ENCODE measurements at places on chromosomes 3 and 15.

DNA sequence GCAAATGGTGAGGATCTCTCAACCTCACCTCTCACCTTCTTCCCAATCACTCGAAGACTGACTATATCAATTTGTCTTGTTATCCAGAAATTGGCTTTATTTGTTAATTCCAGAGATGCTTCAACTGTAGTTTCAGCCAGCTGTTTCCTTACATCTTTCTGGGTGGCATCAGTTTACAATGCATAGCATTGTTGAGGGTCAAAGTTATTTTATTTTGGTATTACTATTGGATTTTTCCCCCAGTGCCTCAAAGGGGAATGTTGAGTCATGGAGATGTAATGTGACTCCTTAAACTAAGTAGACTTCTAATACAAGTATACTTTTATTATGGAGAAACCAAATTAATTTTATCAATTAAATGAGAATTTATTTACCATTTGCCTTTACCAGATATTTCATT lies 351.6 kb downstream of the TIGIT start:
- no peak for DNase-seq

DNA sequence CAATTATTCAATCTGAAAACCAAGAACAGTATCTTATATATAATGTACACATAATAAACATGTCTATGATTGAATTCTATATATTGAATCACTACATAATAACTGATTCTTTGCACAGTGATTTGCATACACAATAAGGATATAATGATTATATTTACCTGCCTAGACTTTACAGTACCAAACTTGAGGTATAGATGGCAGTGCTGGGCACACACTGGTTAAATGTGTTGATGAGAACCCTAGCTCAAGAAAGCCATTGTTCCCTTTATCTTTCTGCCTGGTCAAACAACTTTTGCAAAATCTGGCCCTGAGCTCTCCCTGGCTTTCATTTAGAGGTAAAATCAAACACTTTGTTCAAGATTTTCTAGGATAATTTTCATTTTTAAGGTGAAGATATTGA lies 697.7 kb downstream of the TUSC7 start:
- no peak for DNase-seq

DNA sequence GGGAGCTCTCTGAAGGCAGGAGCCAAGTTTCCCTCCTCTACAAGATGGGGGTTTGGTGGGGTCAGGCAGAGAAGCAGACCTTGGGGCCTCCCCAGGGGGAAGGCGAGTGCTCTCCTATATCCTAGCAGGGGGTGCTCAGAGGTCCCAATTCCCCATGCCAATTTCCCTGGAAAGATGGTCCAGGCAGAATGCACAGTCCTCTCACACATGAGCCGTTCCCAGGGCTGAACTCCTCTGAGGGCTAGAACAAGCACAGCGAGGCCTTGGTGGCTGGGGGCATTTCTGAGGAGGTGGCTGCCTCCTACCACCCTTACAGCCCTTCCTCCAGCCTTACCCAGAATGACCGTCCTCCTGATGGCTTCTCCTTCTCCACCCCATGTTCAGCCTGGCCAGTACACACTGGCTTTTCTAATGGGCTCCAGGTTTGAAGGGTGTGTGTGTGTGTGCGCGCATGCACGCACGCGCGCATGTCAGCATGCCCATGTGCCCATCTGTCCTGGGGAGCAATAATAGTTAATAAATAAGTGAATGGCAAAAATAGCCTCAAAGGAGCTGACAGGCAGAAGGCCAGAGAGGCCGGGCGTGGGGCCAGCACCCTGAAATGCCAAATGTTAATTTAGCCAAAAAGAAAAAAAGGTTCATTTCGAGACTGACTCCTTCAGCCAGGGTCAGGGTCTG lies 24.4 kb downstream of the ADCY5 start:
- no peak for DNase-seq

- DNase-seq: no peak
These were observed 45.2 kb downstream of the ADAM10 start for GRCh38 chr15:58704155-58704865.

DNA sequence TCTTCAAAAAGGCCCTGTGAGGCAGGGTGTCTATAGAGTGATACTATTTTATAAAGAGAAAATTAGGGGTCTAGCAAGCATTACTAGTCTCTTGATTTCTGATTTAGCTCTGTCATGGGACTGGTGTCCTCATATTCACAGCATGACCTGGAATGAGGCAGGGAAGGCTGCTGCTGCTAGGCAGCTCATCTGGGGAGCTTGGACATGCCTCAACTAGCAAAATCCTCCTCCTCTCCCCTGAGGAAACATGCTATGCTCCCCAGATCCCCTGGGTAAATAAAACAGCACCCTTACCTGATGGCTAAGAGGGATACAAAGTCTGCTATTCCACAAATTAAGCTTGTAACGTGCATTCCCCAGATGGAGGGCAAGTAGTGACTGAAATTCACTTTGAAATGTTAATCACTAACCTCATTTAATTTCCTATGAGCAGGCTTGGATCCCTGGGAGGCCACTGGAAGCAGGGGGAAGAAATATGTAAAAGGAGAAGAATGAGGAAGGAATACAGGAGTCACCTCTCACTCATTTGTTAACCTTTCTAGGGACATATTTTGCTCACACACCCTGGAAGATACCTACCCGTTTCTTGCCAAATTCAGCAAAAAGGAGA lies 709.4 kb downstream of the SQOR start:
- DNase-seq: no peak

DNA sequence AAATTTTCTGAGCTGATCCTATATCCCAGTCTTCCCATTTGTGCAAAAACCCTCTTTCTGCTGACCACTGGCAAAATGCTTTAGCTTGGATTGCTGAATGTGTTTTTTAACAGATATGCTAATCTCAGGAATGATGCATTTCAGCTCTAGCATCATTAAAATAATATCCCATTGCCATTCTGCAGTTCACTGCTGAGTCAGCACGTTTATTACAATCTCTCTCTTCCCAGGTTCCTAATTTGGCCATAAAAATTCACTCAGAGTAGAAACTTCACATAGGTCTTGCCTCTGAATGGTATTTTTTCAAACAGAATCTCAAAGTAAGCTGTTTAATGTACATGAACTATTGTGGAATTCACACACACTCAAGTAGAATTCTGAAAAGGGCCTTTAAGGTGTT lies 509.6 kb upstream of the SUCLG2 start:
- no peak for DNase-seq

DNA sequence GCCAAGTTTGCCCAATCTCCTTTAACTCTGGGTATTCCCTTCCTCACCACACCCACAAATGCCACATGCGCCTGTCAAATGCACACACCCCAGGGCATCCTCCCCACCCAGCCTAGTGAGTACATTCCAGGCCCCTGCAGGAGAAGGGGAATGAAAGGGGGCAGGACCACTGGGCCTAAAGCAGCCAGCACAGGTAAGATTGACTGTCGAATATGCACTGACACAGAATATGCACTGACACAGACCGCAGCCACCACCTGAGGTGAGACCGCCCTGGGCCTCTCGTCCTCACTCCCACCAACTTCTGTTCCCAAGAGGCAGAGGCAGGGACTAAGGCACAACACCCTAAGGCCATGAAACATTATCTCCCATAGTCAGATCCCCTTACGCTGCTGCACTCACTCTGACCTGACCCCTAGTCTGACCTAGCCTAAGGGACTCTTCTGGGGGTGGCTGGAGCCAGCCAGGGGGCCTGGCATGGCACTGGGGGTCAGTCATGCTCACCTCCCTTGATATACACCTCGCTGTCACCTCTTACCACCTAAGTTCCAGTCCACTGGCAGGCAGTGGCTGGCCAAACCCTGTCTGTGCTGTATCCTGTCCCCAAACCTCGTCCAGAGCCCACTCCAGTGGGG lies 10.8 kb downstream of the AP3B2 start:
- DNase-seq: no peak

- DNase-seq: no peak
These were observed 147.5 kb downstream of the NFKBIZ start for GRCh38 chr3:101996832-101997231.

DNA sequence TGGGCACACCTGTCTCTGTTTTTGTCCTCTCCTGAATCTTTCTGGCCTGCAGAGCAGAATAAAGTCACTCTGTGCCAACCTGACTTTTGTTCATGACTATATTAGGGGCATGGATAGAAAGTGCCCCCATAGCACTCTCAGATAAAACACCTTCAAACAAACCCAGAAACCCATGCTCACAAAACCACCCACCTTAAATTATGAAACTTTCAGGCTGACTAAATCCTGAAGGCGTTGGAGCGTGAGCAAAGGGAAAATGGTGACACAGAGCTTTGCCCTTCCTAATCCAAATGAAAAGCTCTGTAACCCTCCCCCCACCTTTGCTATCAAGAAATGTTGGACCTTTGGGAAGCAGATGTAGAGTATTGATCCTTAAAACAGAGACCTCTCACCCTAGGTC lies 138.9 kb downstream of the IGF1R start:
- no peak for DNase-seq

- DNase-seq: no peak
These were observed 39.6 kb upstream of the LAMP3 start for GRCh38 chr3:183202004-183202722.

DNA sequence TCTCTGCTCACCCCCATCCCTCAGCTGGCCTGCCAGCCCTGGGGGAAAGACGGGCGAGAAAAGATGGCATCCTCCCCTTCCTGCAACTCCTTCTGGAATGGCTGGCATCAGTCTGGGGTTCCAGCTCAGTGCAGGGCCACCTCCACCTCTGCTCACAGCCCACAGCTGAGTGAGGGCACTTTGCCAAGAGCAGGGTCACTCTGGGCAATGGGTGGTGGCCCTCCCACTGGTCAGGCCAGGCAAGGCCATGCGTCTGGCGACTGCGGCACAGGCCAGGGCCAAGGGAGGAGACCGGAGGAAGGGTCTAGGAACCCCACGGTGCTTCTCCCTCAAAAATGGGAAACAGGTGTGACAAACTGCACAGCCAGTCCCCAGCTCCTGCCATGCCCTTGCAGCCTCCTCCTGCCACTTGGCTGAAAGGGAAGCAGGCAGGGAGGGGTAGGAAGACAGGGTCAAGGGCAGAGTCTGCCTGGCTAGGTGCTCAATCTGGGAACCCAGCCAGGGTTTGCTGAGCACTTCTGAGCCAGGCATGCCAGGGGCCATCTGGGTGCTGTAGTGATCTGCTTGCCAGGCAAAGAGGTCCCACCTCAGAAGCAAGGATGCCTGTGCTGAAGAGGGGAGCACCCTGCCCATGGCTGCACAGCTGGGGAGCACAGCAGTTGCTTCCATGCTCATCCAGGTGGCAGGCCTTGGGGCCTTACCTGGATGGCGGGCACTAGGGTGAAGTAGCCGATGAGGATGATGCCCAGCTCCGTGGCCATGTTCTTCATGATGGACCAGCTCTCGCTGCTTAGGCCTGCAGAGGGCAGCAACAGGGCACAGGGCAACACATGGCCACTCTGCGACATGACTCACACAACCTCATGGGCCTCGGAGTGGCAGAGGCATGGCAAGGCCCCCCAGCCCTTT lies 41.2 kb downstream of the PTPN23 start:
- no peak for DNase-seq

DNA sequence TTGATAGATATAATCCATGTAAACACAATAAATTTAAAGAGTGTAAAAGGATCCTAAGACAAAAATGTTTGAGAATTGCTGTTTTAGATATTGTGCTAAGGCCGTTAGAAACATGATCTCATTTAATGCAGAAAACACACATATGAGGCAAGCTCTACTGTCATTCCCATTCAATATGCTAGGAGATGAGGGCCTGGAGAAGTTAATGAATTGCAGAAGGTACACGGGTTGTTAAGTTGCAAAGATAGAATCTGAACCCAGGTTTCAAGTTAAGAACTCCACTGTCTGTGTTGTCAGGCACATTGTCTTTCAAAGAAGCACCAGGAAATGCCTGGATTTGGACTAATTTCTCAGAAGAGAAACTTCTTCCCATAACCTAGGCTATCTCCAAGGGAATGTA lies 65.1 kb upstream of the SAMMSON start:
- no peak for DNase-seq

- no peak for DNase-seq
These were observed 51.0 kb downstream of the MME start for GRCh38 chr3:155131104-155131503.

GRCh38 chr3:15298504-15298903 lies 33.9 kb downstream of the SH3BP5 start:
- DNase-seq: no peak

DNA sequence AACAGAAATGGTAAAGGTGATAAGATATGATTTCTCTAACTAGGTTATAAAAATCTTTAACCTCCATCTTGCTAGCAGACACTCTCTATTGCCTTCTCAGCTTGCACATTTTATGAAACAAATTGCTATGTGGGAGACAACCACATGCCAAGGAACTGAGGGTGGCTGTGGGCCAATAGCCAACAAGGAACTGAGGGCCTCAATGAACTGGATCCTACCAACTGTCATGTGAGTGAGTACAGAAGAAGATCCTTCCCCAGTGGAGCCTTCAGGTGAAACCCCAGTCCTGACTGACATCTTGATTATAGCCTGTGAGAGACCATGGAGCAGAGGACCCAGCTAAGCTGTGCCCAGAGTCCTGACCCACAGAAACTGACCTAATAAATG lies 129.2 kb upstream of the LRIG1 start:
- no peak for DNase-seq

DNA sequence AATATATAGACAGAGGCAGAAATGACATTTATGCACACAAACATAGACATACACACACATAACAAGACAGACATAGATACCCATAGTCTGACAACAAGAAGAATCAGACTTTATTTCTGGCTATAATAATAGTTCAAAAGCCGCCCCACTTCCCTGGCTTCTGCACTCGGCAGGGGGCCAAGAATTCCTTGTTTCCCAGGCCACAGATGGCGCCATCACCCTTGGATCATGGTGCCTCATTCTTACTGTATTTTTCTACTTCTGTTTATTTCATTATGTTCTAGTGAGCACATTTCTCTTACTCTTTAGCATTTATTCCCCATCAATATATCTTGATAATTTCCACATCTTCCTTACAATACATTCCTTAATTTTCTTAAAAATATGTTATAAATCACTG lies 387.5 kb downstream of the NLGN1 start:
- DNase-seq: no peak

- no peak for DNase-seq
These were observed 5.8 kb downstream of the IGDCC4 start for GRCh38 chr15:65416845-65417416.

GRCh38 chr15:59885832-59886231 lies 118.3 kb upstream of the FOXB1 start:
- DNase-seq: no peak

DNA sequence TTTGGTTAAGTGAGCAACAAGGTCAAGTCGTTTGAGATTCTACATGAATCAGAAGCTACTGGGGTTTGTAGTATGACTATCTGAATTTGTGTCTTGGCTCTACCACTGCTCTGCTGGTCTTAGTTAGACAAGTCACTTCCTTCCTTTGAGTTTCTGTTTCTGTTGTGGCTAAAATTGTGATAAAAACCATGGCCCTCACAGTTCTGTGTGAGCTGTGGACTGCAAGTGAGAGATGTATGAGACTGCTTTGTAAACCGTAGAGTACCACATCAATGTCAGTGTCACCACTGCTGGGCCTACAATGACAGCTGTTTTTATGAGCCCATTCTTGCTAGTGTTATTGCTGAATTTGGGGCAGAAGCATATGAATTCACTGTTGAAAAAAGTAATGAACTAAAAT lies 32.7 kb downstream of the RARB start:
- DNase-seq: no peak

GRCh38 chr3:167102071-167102470 lies 278.0 kb downstream of the ZBBX start:
- no peak for DNase-seq

Data from dorsolateral prefrontal cortex (tissue), 122 donors.